HCT116 (cell line): ENCODE measurements at places on chromosomes 2 and 18.

GRCh38 chr2:238369591-238370040 is 49.3 kb downstream of the TRAF3IP1 start:
- DNase-seq = no peak

DNA sequence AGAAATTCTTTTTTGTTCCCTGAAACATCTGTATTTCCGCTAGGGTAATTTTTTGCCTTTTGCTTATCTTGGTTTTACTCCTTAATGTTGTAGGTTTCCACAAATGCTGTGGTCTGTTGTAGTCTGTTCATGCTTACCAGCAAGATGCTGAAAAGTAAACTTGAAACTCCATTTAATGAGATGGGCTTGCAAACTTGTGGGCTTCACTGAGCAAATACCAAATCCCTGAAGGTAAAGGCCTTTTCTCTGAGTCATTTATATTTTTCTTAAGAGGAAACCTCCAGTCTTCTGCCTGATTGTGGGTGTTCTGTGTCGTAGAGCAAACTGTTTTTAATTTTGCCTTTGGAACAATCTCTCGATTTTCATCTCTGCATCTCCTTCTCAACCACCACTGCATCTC is 9.3 kb downstream of the SP140 start:
- no peak for DNase-seq

GRCh38 chr2:147829106-147829505 is 15.7 kb upstream of the ACVR2A start:
- DNase-seq = peak; percentile 26

DNA sequence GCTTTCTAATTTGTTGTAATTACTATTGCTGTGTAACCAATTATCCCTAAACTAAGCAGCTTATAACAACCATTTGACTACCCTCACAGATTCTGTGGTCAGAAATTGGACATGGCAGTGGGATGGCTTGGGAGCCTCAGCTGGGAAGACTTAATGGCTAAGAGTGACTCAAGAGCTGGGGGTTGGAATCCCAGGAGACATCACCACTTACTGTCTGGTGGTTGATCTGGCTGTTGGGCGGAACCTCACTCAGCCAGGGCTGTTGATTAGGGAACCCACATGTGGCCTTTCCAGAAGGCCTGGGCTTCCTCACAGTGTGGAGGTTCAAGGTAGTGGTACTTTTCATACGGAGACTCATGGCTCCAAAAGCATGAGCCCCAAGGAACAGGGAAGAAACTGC is 49.8 kb downstream of the E2F6 start:
- DNase-seq = no peak

DNA sequence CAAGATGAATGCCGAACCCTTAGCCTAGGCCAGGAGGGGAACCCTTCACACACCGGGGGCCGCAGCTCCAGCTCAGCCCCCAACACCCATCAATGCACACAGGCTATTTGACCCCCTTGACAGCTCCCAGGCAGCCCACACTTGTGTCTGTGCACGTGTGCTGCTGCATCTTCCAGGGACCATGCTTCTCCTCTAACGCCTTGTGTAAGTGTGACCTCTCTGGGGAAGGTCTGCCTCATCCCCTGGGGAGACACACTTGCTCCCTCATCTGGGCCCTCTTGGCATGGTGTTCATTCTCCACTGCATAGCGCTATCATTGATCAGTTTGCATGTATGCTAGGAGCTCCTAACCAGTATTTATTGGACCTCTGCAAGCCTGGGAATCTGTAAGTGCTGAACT is 120.0 kb upstream of the FHL2 start:
- DNase-seq = no peak

DNA sequence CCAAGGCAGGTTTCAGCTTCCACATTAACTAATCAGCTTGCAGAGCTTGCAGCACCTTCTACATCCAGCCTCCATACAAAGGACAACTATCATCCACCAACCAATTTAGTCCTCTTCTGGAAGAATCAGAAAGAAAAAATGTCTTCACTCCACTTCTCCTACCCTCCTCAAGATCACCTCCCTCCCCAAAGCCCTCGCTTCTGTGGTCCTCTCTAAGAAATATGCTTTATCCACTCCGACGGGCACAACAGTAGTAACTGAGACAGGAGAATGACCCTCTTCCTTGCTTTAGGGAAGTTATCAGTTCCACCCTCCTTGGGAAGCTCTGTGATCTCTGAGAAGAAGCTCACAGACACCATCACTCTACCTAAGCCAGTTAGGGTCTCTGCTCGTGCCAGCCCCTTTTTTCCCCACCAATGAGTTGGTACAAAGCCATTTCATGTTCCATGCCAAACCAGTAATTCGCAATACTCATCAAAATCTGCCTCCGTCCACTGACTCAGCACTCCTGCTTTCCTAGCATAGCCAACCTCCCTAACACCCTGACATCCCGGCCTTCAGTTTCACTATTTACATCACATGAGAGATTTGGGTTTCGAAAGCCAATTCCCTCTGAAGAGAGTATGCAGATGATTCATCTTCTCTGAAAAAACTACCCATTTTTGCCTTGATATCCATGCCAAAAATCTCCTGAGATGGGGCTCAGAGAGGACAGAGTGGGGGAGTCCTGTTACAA is 114.1 kb upstream of the PKDCC start:
- no peak for DNase-seq

DNA sequence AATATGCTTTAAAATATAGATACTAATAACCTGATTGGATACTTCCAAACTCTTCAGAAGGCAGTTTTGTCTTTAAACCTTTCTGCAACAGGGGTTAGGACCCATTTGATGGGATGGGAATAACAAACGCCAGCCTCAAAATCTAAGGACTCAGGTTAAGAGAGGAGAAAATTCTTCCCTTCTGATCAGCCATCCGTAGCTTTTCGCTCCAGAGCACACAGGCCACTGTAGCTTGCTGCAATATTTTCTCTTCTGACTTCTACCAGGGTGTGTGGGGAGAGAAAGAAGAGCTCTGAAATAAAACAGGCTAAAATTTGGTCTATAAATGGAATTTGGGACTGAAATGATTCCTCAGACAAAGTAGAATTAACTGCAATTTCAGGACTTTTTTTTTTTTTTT is 95.1 kb downstream of the ALPK2 start:
- DNase-seq = no peak

GRCh38 chr18:36872329-36872728 is 43.4 kb downstream of the KIAA1328 start:
- DNase-seq = no peak

GRCh38 chr18:29181151-29181901 is 1004.4 kb upstream of the CDH2 start:
- no peak for DNase-seq

GRCh38 chr2:142041996-142042395 is 88.8 kb downstream of the LRP1B start:
- no peak for DNase-seq
